Hepatocyte (in vitro differentiated cells): ENCODE measurements at places on chromosomes 7 and 10.
A peak's percentile ranks its signal among the peaks of the same experiment; 100 is the strongest.

- no peak for DNase-seq
Observed at GRCh38 chr10:88066876-88067275, 203.5 kb downstream of the PTEN start.

DNA sequence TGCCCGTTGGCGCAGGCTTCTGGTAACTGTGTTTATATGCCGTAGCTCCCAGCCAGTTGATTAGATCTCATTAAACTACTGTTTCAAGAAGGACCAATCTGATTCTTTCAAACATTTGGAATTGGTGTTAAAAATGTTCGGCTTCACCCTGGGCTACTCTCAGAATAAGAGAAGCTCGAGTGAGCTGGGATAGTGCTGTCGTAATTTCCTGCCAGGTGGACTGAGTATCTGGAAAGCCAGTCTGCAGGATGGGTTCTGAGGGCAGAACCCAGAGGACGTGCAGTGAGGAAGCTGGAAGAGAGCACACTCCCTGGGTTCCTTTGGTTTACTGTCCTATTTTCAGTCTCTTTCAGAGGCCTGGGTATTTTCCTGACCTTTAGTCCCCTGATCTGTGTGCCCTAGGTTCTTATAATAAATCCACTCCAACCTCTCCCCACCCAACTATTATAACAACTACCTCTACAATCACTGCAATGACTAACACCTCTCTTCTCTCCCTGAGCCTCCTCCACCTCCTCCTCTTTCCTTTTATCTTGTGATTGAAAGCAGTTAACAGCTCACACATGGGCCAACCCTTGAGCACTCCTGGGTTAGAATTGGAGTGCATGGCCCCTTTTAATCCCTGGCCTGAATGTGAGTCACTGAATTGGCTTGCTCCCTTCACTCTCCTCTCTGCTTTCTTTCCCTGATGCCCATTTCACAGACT lies 63.0 kb downstream of the AOAH start:
- peak; percentile 62 for DNase-seq

DNA sequence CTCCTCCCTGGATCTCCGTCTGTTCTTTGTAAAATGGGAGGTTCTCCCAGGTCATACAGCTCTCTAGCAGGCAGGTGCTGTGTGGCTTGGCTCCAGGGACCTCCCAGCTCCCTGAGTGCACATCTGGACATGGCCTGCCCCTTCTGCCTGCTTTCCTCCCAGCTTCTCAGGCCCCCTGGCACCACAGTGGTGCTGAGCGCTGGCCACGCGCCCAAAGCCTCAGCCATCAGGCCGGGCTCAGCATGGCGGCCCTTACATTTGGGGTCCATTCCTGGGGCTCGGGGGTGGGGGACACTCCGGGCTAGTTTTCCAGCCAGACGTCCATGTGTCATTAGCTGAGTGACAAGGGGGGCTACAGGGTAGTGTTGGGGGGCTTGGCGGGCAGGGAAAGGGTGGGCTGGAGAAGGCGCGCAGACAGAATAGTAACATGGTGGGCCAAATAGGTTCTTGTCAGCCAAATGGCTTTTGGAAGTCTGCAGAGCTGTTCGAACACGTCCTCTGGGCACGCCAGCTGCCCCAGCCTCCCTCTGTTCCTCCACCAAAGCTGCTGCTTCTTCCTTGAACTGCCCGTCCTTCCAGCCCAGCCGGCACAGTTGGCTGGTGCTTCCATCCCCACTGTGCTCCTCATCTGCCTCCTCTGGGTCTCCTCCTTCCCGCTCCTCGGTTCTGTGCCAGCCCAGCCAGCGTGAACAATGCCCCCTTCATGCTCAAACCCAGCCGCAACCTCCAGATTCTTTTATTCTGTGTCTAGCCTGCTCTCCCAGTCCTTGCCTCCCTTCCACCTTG lies 65.9 kb downstream of the GOLGA7B start:
- no peak for DNase-seq

DNA sequence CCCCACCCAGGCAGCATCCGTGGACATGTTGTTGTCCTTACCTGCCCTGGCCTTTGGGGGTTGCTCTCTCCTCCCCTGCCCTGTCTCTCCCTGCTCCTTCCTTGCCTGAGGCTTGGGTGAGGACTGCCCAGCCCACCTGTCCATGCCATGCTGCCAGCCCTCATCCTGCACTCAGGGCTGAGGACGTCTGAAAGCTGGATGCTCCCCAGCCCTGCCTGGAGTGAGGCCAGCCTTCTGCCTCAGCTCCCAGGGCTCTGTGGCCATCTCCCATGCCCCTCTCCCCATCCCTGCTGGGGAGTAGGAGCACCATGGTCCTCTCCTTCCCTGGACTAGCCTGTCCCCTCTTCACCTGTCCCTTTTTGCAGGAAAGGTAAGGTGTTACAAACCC lies 68.4 kb downstream of the RAMP3 start:
- no peak for DNase-seq

- DNase-seq: no peak
Observed at GRCh38 chr7:148623586-148624282, 33.2 kb downstream of the C7orf33 start.

DNA sequence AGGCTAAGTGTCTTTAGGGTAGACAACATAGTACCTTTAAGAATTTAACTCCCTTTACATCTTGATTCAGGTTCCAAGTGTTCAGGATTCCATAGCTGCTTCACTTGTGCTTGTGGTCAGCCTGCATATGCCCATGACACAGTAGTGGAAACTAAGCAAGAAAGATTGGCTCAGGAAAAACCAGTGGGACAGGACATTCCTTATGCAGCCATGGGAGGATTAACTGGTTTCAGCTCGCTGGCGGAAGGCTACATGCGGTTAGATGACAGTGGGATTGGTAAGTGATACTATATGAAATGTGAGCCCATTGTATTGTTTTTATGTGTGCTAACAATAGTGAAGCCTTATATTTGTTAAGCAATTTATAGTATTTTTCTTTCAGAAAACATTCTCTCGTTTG lies 11.3 kb downstream of the FAM221A start:
- DNase-seq: no peak

DNA sequence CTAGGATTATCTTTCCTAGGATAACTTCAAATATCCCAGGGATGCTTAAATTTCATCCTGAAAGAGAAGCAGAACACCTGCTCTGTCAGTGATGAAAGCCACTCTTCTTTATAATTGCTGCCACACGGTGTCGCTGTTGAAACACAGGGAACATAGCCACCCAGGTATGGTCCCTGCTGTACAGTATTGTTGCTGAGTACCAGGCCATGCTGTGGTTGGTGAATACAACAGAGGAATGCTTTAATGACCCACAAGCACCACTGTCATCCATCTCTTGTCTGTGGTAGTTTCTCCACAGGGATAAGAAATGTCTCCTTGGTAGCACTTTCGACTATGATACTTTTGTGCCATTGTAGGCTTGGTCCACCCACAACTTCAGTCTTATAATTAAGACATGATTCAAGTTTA lies 70.6 kb upstream of the STARD3NL start:
- peak; percentile 82 for DNase-seq

DNA sequence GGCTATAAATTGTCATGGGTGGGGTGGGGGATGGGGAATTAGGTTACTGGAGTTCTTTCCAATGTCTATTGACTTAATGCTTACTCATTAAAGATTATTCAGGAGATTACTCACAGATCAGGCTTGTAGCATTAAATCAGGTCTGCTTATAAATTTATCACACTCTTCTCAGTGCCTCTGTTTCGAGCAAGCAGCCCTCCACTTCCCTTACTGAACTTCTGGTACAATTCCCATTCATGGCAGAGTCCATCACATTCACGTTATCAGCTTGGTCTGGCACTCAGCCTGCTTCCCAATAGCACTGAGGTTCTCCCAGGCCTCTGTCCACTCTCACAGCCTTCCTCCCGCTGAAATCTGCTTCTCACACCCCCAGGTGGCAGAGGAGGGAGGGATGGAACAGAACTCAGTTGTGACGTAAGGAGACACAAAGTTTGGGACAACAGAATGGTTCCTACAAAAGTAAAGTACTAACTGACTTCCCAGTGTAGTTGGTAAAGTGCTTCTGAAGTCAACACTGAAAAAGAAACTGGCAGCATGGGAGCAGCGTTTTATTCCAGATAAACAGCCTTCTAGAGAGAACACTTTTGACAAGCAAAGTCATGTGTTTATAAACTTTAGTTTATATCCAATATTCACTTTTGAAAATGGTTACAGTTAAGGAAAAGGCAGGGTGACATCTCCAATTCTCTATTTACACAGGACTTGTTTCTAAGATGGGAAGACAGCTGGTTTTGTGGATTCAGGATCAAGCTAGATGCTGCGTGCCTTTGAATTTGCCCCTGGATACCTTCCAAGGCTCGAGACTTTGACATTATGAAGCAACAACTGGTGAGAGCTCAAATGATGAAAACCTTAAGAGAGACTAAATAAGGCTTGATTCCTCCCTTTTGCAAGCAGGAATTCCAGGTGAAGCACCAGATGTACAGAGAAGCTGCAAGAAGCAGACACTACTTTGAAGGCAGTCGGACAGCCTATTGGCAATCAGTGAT lies 81.4 kb downstream of the ATXN7L1 start:
- DNase-seq: no peak

- DNase-seq: no peak
Observed at GRCh38 chr7:139667377-139667776, 110.4 kb downstream of the HIPK2 start.

- no peak for DNase-seq
Observed at GRCh38 chr7:28573059-28573553, 160.8 kb downstream of the CREB5 start.

GRCh38 chr7:93558705-93559614 lies 15.6 kb downstream of the CALCR start:
- DNase-seq: no peak

DNA sequence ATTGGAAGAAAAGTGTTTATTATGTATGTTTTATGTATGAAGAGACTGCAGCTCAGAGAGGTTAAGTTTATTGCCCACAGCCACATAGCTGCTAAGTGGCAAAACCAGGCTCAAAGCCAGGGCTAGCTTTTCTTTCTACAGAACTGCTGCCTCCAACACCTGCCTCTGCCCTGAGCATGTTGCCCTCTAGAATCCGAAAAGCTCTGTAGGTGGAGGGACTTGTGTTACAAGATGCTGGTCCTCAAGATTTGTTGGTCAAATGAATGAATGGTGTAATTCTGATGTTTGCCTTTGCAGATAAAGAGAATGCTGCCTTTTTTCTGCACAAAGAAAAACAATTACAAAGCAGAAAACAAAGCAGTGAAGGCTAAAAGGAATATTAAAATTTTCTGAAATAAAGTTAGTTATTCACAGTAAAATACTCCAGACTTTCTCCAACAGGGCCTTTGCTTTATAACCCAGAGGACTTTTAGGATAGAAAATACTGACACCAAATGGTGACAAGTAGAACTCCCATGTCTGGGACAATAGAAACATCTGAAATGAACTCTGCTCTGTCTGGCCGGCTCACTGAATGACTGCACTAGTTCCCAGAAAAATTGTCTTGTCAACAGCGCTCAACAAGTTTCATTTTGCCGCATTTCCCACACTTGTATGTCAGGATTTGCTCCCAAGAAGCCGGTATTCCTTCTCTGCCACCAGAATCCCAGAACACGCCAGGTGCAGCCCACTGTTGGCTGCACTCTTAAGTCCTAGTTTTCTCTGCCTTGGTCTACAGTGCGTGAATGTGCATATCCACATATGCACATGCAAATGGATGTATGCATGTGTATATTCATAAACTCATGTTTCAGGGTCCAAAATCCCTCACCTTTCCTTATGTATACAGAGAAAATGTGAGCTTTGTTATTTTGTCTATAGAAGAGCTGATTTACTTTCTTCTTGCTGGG lies 11.0 kb upstream of the DNTT start:
- peak; percentile 70 for DNase-seq

DNA sequence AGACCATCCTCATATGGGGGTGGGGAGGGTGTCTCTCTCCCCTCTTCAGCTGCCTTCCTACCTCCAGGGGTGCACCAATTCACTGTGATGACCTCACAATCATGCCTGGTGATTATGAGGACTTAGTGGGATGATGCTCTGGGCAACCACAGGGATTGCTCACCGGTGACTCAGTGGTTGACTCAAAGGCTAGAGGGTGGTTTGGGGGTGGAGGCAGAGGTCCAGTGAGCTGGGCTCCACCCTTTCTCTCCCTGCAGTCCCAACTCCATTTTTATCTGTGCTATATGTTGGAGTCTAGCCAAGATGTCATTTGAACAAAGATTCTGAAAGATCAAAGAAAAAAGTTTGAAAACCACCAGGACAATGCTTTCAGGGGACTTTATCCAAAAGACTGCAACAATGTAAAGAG lies 286.9 kb downstream of the KCNMA1 start:
- DNase-seq: peak; percentile 79

- DNase-seq: no peak
Observed at GRCh38 chr7:40311307-40311706, 176.5 kb downstream of the SUGCT start.

DNA sequence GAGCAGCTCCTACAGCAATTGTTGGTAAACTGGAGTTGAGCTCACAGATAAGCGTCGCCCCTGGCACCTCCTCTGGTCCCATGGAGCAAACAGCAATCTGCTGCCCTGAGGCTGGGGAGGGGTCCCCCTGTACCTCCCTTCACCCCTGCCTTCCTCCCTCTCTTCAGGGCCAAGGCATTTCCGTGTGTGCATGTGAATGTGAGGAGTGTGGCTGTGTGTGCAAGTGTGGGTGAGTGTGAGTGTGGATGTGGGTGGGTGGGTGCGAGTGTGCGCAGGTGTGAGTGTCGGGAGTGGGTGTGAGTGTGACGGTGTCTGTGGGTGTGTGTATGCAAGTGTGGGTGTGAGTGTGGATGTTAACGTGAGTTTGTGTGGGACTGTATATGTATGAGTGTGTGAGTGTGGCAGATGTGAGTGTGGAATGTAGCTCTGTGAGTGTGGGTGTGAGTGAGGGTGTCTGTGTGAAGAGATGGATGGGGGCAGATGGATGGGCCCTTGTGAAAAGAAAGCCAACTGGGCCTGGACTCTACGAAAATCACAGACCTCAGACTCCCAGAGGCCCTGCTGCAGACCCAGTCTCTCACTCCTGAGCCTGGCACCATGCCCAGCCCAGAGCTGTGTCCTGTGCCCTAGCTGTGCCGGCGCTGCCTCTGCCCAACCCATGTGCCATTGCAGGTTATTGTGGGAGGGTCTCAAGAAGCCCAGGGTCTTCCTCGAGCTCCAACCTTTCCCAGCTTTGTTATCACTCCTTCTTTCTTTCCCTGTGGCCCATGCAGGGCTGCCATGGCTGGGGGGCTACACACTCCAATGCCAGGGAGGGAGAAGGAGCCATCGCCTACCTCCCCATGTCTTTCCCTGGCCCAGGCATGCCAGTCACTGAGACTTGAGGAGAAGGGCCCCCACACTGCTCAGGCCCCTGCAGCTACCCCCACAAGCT lies 73.9 kb downstream of the GRID1 start:
- DNase-seq: no peak

DNA sequence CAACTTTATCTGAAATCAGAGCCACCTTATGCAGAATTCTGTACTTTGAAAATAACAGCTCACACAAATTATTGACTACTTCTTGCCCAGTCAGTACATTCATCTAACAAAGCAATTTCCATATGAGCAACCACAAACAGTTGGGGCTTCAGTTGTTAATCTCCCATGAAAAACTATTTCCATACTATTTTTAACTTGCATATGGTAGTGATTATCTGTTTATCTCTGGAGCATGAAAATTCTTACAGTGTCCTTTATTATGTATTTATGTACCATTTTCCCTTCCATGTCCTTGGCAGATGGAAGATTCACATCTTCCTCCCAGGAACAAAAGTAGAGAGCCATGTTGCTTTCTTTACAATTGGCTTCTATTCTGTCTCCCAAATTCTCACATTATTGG lies 285.7 kb downstream of the CRPPA start:
- DNase-seq: no peak

- DNase-seq: no peak
Observed at GRCh38 chr10:124390471-124391187, 28.1 kb downstream of the OAT start.

- DNase-seq: no peak
Observed at GRCh38 chr10:72367301-72367960, 12.7 kb upstream of the DNAJB12 start.
